T47D (cell line): ENCODE measurements at places on chromosomes 7 and 10.

- no peak for DNase-seq
Observed at GRCh38 chr7:158868764-158869410, 12.5 kb downstream of the DYNC2I1 start.

DNA sequence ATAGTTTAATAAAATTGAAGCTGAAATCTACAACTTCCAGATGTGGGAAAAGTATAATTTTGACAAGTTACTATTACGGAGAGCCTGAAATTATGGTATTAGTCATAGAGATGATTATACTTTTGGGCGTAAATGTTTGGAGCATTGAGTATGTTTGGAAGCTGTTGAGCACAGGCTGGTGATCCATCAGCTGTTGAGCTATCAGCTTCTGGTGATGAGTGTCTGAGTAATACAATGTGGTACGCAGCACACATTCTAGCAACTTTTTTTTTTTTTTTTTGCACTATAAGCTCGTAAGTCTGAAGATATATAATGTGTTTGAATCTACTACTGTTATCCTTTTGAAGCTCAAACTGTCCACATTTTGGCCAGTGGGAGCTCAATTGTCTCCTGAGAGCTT, 123.4 kb downstream of the ATE1 start:
- no peak for DNase-seq

DNA sequence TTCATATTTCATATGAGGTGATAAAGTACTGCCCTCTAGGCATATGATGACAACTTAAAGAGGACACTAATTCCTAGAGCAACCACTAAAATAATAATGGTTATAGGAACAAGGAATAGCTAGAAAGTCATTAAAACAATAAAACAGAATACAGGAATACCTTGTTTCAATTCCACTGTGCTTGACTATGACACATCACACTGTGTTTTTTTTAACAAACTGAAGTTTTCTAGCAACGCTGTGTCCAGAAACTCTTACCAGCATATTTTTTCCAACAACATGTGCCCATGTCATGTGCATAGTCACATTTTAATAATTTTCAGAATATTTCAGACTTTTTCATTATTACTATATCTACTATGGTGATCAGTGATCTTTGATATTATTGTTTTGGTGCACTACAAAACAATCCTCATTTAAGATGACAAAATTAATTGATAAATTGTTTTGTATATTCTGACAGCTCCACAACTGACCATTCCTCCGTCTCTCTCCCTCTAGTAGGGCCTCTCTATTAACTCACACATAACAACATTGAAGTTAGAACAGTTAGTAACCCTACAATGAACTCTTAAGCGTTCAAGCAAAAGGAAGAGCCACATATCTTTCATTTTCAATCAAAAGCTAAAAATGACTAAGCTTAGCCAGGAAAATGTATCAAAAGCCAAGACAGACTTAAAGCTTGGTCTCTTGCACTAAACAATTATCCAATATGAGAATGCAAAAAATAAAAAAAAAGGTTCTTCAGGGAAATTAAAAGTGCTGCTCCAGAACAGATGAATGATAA, 85.8 kb downstream of the SNX13 start:
- DNase-seq = no peak

DNA sequence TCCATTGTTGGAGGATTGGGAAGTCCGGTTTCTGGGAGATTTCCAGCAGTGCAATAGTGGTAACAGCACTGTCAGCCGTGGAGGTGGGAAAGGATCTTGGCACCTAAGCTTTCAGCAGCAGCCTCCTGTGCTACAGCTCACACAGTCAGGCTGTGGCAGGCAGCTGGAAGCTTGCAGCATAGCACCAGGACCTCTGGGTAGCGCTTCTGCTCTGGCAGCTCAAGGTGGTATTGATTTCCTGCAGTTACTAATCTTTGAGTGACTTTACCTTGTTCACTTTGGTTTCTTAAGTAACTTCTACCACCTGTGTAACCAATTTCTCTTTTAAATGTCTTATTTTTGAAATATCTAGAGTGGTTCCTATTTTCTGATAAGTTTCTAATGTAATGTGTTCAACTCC, 130.5 kb downstream of the LHFPL3 start:
- DNase-seq = no peak

GRCh38 chr7:128743112-128743772, 4.1 kb downstream of the CALU start:
- no peak for DNase-seq

GRCh38 chr10:51846856-51847506, 147.6 kb upstream of the CSTF2T start:
- no peak for DNase-seq
